Fibroblast of gingiva (primary cell): ENCODE measurements at places on chromosomes 6 and 20.

DNA sequence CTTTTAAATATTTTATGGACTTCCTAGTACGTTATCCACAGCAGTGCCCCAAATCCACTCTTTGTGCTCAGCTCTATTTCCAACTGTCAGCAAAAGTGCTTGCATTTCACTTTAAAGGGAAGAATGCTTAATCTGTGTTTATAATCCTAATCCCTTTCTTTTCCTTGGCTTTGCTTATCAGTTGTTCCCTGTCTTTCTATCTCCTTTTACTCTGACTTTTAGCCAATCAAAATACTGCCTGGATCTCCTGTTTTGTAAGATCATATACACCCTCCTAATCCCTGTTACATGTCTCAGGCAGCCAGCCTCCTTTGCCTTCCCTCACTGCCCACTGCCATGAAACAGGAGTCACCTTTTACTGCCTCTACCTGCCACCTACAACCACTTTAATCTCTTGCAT is 102.9 kb downstream of the AIG1 start:
- no peak for DNase-seq

DNA sequence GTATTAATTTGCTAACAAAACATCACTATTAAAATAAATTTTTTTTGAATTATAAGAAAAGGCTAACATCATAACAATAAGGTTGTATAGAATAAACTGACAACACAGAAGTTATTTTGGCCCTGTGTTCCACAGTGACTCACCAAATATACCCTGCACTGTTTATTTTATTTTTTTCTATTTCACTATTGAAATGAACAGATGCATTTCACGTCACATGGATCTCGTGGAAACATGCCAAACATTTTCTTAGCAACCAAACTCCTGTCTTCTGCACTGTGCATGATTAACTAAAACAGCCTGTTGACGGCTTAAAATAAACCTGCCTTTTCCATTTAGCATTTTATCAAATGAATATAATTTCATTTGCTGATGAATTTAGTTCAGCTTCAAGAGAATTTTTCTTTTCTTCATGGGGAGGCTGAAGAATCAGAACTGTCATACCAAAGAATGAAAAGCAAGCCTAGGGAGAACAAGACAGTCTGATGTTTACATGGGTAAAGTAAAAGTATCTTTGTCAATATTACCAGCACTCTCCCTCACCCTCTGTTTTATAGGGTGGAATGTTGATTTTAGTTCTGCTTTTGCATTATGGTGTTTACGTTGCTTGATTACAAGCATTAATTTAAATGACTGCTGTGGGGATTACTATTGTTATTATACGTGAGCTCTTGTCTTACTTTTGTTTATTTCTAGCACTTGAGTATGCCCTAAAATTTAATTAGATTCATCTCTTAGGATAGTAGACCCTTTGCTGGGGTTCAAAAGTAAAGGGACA is 115.3 kb downstream of the LCA5 start:
- DNase-seq, result peak; percentile 95

GRCh38 chr6:170449835-170450753 is 103.0 kb downstream of the PSMB1 start:
- no peak for DNase-seq

DNA sequence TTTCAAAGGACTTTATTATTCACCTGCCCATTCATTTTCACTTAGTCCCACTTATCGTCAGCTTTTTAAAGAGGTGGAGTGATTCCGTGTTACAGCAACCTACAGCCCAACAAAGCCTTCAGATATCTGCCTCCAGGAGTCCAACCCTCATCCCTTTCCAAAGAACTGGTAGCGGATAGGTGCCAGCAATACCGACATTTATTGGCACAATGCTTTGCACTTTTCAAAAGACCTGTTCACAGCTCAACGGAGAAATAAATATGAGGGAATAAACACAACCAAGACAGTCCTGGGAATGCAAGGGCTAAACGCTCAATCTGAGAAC is 819 bp upstream of the MTRF1L start:
- DNase-seq, result no peak

DNA sequence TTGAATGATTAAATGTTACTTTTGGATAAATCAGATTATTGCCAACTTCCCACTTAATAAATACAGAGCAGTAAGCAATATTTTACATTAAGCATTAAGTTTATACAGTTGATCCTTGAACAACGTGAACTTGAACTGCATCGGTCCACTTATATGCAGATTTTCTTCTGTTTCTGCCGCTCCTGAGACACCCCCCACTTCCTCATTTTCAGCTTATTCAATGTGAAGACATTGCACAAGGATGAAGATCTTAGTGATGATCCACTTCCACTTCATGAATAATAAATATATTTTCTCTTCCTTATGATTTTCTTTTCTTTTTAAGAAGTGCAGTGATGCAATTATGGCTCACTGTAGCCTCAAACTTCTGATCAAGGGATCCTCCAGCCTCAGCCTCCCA is 167.2 kb downstream of the LINC00237 start:
- no peak for DNase-seq

DNA sequence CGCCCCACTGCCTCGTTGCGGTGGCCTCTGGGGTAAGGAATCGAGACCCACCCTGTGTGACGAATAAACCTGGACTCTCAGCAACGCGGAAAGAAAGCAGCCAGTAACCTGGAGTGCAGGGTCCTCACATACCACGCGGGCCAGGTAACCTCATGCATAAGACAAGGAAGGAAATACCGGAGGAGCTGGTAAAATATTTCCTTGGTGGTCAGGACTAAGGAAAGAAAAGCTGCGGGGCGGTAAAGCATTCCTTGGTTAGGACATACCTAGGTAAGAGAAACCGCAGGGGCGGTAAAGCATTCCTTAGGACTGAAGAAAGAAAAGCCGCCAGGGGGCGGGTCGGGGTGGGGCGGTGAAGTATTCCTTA is 80.7 kb downstream of the SYTL3 start:
- no peak for DNase-seq

- no peak for DNase-seq
Observed at GRCh38 chr6:66675906-66676305, 968.9 kb upstream of the EYS start.
